GF-D8 (cell line): ENCODE measurements at places on chromosomes 2 and 18.
A peak's percentile ranks its signal among the peaks of the same experiment; 100 is the strongest.

GRCh38 chr2:172103471-172104272 is 972 bp upstream of the DLX2 start:
- peak; percentile 40 for DNase-seq

GRCh38 chr2:98959810-98960507 is 23.9 kb upstream of the CRACDL start:
- DNase-seq = no peak

DNA sequence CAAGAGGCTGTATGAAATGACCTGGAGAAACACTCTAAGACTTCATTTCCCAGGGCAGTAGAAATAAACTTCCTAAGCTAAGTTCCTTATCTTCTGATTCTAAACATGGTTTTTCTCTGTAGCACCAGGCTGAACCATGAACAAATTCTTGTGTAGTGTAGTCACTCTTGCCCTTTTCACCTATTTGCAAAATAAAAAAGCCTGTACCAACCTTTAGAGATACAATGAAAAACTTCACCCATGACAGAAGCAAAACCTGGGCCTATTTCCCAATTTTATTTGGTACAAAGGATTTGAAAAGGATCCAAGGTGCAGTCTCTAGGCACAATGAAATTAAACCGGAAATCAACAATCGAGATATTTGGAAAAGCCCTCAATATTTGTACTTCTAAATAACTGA is 43.6 kb downstream of the POLR1A start:
- no peak for DNase-seq

- no peak for DNase-seq
Measured at GRCh38 chr2:88698498-88699233, 7.2 kb downstream of the RPIA start.

DNA sequence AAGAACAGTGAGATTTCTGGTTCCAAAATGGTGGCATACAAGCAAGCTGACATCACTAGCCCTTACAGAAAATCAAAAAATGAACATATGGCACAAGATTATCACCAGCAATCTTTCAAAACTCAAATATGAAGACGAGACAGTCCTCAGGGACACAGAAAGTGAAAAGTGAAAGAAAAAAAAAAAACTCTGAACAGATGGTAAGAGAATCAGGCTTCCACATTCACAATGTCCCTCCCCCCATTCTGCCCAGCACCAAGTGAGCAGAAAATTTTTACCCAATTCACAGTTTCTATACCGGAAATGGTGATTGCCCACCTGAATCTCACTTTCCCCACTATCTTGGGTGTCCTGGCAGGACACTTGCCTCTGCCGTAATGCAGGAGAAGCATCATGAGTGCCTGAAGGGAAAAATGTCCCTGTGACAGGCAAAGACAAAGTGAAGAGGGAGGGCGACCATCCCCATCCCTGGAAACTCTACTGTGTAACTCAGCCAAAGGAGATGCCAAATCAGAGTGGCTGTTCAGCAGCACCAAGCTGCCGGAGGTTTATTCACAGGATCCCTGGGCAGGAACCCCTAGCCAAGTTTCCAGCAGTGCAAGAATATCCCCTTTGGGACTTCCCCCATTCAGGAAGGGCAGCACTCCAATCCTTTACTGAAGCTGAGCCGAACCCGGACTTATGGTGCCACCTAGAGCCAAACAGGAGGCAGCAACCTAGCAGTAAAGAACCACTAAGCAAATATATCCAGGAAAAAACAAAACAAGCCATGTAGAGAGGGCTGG is 312.2 kb downstream of the LRATD1 start:
- DNase-seq = no peak

- DNase-seq = no peak
Measured at GRCh38 chr2:10396464-10396863, 51.7 kb downstream of the ODC1 start.

DNA sequence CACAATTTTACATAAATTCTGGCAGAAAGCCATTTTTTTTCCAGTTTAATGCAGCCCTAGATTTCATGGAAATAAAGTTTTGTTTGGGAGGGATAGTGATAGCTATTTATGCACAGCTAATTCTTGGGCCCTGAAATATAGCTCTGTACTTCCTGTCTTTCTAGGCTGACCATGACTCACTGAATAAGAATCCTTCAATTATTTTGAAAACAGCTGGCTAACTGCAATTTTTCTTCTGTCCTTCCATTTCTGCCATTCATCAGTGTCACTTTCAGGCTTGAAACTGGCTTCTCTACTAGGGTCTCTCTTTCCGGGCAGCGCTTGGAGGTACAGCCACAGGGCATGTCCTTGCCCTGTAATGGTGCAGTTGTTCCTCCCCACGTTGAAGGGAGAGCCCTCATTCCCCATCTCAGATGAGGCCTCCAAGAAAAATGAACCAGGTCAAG is 97.1 kb upstream of the TMEM178A start:
- no peak for DNase-seq

DNA sequence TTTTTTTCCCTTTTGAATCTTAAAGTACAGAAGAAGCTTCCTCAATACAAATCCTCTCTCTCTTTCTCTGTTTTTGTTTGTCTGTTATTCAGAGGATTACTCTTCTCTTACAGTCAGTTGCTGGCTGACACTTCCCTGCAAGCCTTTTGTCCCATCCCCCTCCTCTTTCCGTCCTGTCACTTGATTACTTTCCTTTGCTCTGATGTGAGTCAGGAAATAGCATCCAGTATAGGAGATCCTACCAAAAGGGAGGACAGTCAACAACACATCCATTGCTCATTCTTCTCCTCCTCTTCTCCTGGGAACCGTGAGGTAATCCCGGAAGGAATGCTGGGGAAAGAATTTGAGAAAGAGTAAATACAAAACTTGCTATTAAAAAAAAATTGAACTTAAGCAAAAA is 79.3 kb upstream of the SCN7A start:
- DNase-seq = no peak
